ENCODE measurements at places on chromosomes 12 and 14.

- DNase-seq, result no peak
Measured at GRCh38 chr12:64528616-64529015, 76.7 kb downstream of the TBK1 start.

DNA sequence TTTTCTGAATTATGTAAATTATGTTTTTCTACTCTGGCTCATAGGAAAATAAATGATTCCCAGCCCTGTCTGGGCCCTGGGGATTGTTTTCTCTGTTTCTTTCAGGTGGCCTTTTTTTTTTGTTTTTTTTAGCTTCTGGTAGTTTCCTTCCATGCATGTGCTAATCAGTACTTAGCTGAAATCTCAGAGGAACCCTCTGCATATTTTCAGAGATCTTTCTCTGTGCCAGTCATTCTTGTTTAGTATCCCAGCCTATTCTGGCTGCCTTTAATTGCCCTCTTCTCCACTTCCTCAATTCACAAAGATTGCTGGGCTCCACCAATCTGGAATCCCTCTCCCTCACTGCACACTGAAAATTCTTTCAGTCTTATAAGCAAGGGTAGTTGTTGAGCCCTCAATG lies 46.9 kb downstream of the CNOT2 start:
- DNase-seq, result no peak

- DNase-seq, result no peak
Measured at GRCh38 chr14:68981539-68981976, 2.5 kb upstream of the ACTN1 start.

GRCh38 chr12:117521346-117521745 lies 159.9 kb upstream of the NOS1 start:
- DNase-seq, result no peak

DNA sequence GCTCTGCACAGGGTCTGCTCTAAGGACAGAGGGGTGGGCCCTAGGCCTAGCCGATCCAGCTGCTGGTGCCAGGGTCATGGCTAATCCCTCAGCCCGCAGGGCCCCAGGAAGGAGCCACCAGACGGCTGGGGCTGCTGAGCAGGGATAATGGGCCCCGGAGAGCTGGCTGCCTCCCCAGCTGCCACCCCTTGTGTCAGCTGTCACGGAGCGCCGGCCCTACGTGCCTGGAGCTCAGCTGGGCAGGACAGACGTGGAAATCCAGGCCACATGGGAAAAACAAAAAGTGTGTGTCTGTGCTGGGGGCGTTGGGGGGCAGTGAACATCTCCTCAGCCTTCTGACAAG lies 36.2 kb downstream of the CHGA start:
- no peak for DNase-seq

GRCh38 chr12:1657688-1658087 lies 28.7 kb downstream of the WNT5B start:
- no peak for DNase-seq

DNA sequence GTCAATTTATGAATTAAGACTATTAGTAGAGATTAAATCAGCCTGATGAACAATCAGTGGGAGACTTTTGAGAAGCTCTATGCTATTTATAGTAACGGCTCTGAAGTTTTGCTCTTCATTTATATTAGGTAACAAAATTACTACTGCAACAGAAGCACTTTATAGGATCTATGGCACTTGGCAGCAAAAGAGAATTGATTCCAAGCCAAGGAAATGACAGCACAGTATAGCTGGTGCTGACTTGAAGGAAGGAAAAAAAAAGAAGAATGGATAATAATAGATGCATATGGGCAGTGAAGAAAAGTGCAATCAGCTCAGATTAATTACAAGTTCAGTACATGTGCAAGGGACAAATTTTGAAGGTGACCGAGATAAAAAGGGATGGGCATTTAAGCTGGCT lies 228.2 kb upstream of the PPFIA2 start:
- DNase-seq, result no peak

- DNase-seq, result no peak
Measured at GRCh38 chr14:46573498-46573897, 78.1 kb downstream of the RPL10L start.

GRCh38 chr12:108734200-108734906 lies 3.0 kb upstream of the CORO1C start:
- DNase-seq, result no peak

DNA sequence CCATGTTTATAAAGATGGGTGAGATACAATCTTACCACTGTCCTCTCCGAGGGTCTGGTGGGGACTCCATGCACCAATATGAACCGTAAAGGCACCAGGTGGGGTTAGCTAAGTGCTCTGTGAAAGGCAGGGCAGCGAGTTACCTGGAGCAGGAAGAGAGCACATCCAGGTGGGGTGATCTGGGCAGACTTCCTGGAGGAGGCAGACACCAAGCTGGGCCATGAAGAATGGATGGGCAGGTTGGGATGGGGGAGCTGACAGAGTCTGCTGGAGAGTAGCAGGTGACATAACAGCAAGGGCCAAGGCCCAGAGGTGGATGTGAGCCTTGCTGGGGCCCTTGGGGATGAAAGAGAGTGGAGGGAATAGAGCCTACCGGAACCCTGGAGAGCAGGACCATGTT lies 45.9 kb downstream of the RIN3 start:
- DNase-seq, result no peak

GRCh38 chr14:96658611-96659010 lies 138.6 kb upstream of the VRK1 start:
- DNase-seq, result no peak
